ENCODE measurements at places on chromosomes 11 and 22.

- no peak for DNase-seq
Measured at GRCh38 chr11:130043575-130043974, 26.1 kb upstream of the APLP2 start.

DNA sequence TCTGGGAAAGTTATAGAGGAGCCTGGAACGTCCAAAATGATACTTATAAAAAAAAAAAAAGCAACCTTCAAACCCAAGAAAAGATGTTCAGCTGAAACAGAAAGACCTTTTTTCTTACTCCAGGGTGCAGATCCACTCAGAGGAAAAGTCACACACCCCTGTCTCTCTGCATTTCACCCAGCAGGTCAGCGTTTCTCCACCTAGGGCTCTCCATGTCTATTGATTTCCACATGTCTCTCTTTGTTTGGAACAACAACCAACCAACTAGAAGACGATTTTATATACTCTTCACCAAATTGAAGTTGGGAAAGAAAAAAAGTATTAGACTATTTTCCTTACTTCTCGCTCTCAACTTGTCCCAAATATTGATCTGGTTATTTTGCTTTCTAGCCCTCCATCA lies 42.2 kb upstream of the BLID start:
- DNase-seq = no peak

GRCh38 chr11:29333993-29334775 lies 682.6 kb downstream of the KCNA4 start:
- no peak for DNase-seq

- DNase-seq = no peak
Measured at GRCh38 chr11:46006418-46007070, 84.1 kb downstream of the LARGE2 start.

- DNase-seq = no peak
Measured at GRCh38 chr22:28120691-28121592, 201.9 kb upstream of the PITPNB start.

GRCh38 chr11:10514202-10514601 lies 26.8 kb downstream of the RNF141 start:
- no peak for DNase-seq

DNA sequence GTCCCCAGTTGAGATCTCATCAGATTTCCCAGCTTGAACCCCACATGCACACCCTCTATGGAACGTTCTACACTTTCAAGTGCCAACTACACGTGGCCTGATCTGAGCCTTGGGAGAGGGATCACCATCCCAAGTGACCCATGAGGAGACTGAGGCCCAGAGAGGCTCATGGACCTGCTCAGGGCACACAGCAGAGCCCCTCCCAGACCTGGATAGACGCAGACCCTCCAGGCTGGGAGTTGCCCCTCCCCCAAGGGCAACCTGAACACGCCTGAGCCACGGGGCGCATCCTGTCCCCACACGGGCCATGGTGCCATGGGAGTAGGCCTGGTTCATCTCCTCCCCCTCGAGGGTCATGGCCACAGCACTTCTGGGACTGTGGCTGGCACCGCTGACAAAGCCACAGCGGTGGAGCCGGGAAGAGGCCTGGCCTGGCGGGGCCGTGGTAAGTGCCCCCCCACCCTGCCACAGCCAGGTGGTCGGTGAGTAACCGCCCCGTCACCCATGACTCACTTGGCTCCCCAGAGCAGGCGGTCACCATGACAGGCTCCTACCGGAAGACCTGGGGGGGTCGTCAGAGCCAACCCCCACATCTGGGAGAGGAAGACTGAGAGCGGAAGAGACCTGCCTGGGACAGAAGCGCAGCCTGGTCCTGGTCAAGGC lies 8.1 kb downstream of the WNT7B start:
- DNase-seq = no peak

DNA sequence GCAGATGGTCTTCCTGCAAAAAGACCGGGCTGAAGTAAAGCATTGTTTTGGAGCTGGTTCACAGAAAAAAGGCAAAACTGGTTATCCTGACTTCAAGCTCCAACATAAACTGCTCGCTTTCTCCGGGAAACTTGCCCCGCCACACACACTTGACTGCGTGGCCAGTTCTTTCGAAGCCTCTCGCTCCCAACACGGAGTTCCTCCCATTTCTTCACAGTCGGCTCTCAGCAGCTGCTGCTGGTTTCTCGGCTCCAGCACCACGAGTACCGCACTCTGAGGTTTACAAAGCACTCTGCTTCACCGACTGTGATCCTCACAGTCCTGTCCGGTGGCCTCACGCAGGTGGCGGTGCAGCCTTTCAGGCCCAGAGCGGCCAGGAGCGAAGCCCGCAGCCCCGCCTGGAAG lies 264 bp downstream of the CHEK1 start:
- no peak for DNase-seq

DNA sequence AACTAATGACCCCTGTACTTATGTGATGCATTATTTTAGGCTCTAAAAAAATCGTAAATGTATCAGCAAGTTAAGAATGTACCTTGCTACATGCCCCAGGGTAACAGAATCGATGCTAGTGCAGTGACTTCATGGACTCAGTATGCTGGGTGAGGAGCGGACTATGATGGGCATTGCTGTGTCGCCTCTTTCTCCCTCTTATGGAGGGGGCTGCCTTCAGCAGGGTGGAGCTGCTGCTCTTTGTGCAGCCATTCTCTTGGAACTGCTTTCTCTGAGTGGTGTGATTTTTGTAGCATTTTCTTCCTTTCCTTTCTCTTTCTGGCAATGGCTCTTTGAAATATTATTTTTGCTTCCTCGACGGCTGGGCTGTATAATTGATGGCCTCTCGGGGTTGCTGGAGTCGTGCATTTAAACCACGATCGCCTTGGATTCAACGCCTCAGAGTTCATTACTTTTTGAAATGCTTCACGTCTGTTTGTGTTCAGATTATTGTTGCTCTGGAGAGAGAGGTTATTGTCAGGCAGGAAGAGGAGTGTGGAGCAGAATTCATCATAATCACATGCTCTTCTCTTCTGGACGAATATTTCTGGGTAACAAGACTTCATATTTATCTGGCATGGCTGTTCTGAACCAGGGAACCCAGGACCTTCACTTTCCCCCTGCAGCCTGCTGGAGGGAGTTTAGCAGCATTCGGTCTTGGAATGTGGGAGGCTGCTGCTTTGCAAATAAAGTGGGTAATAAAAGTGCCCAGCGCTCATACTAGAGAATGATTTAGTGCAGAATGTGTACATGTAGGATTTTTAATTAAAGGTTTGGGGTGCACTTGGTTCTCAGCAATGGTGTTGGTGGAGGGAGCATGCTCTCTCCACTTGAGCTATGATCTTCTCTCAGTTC lies 804.2 kb downstream of the NTM start:
- DNase-seq = no peak

GRCh38 chr11:31421820-31422219 lies 52.2 kb downstream of the DNAJC24 start:
- no peak for DNase-seq

DNA sequence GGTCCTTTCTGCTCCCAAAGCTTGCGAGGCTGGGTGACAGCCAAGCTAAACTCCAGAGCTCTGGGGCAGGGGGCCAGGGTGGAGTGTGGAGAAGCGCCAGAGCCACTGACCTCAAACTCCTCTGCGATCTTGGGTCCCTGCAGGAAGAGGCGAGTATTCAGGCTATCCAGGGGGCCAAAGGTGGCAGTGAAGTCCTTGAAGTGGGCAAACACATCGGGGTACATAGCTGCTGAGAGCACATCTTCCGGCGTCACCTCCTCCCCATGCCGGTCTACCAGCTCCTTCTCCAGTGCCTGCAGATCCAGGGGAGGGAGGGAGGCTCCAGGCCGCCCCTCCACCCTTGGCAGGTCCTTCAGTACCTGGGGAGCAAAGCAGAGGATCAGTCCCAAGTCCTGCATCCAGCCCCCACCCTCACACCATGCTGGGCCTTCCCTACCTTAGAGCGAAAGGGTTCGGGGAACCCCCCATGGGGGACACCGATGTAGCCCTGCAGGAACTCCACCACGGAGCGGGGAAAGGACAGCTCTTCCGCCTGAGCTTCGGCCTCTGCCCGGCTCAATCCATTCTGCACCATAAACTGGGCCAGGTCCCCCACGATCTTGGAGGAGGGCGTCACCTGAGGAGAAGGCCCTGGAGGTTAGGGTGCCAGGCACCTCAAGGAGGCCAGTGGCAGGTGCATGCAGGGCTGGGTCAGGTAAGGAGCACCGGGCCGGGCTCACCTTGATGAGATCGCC lies 6.4 kb downstream of the RCE1 start:
- peak; percentile 5 for DNase-seq

DNA sequence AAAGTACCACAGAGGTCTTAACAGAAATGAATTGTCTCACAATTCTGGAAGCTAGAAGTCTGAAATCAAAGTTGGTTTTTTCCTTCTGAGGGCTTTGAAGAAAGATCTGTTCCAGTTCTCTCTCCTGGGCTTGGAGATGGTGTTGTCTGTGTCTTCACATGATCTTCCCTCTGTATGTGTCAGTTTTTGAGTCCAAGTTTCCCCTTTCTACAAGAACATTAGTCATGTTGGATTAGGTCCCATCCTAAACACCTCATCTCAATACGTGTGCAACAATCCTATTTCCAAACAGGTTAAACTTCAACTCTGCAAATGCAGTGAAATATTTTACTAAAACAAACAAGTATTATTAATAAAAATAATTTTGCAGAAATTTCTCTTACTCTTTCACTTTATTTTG lies 3.1 kb upstream of the PTS start:
- DNase-seq = no peak

- no peak for DNase-seq
Measured at GRCh38 chr11:71485466-71485865, 32.5 kb downstream of the NADSYN1 start.

- DNase-seq = no peak
Measured at GRCh38 chr11:112615238-112615637, 346.0 kb upstream of the NCAM1 start.

- no peak for DNase-seq
Measured at GRCh38 chr22:41620589-41621098, at the start of gene DESI1. Gene DESI1 (minus strand): TSS chr22:41621043. CDS start chr22:41620839, 204 bp downstream.

DNA sequence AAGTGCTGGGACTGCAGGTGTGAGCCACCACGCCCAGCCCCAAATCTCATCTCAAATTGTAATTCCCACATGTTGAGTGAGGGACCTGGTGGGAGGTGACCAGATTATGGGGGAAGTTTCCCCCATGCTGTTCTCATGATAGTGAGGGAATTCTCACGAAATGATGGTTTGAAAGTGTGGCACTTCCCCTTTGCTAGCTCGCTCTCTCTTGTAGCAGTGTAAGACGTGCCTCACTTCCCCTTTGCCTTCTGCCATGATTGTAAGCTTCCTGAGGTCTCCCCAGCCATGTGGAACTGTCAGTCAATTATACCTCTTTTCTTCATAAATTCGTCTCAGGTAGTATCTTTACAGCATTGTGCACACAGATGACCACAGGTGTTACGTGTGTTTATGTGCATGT lies 357.8 kb downstream of the CADM1 start:
- DNase-seq = no peak

DNA sequence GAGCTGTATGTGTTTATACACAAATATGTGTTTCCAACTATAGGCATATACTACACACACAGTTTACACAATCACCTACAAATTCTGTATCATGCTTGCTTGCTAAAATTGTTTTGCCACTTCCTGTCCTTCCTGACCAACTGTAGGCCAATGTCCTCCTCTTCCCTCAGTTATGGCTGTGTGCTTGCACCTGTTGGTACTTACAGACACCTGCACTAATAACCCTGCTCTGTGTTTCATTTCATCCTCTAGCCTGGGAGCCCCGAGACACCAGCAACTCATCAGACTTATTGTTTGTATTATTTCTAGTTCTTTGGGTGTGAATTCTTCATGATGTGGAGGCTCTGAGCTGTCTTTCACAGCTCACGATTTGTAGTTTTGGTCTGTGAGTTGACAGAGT lies 1.8 kb upstream of the NCF4 start:
- no peak for DNase-seq

DNA sequence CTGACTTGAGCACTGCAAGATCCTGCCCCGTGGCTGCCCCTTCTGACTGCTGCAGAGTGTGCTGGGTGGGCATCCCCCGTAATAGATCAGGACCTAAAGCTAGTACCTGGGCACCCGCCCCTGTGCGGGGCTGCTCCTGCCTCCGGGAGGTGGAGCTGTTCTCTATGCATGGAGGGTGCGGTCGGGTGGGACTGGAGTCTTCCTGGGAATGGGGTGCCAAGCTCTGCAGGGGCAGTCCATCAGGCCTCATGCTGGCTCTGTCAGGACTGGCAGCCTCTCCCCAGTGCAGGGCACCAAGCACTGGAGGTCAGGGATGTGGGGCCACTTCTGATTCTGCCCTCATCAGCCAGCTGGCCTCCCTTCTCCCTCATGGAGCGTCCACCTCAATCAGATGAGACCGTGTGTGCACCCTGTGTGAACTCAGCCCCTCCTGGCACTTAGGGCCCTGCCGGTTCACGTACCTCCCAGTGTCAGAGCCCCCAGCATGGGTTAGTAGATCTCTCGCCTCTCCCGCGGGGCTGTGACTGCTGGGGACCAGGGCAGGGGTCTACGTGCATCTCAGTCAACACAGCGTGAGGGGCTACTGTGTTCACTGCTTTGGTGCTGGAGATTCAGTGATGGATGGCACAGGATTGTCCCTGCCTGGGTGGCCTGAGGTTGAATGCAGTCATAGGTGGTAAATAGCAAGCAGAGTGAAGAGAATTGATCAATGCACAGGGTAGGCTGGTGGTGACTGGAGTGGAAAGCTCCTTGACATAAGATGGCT lies 30.8 kb downstream of the MPPED1 start:
- no peak for DNase-seq

GRCh38 chr22:42192547-42192946 lies 61.9 kb upstream of the CYP2D6 start:
- no peak for DNase-seq

- DNase-seq = no peak
Measured at GRCh38 chr11:87603887-87604286, 566.2 kb downstream of the TMEM135 start.

GRCh38 chr22:47030881-47031627 lies 268.6 kb downstream of the TBC1D22A start:
- DNase-seq = no peak

DNA sequence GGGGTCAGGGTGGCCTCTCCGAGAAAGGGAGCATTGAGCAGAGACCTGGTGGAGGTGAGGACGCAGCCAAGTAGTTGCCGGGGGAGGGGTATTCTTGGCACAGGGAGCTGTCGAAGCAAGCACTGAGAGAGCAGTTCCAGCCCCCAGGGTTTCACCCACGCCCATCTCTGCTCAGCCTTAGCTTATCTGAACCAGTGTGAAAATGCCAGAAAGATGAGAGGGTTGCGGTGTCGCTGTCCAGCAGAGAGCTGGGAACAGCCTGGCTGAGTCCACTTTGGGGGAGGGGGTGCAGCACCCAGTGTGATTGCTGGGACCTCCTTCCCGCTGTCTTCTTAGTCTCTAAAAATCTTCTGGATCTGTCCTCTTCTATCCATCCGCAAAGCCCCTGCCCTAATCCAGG lies 123.3 kb upstream of the TBCEL start:
- no peak for DNase-seq

DNA sequence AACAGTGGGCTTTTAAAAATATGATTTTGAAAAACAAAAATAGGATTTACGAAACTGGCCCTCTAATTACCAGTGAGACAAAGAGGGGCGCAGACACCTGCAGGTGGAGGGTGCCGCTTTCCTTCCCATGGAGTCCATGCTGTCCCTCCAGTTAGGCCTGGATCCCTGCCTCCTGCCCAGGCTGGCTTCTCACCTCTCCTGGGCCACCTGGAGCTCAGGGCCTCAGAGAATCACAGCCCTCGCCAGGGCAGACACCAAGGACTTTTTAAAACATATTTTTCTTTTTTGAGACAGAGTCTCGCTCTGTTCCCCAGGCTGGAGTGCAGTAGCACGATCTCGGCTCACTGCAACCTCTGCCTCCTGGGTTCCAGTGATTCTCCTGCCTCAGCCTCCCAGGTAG lies 1437.2 kb downstream of the TBC1D22A start:
- DNase-seq = no peak

GRCh38 chr22:40593460-40594273 lies 42.9 kb downstream of the MRTFA start:
- DNase-seq = no peak

Measured in T-helper 17 cell (primary cell).